ENCODE measurements at places on chromosomes 5 and 9.

DNA sequence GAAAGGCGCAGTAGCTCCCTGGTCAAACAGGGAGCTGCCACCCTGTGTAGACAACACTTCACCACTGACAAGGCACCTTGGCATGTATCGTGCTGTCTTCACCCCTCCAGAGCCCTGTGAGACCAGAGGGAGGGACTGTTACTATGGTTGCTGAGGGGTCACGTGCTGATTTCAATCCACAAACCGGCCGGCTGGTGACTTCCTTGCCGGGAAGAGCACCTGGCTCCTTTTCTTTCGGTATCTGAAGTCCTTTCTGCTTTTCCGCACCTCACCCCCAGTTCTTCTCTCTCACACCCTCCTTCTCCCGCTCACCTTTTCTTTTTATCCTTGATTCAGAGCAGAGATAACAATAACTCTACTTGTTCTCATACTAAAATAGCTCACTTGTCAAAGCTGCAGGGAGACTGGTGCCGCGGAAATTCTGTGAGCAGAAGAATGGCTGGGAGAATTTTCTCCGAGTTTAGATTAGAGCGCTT is 327.2 kb downstream of the ZSWIM6 start:
- ATAC-seq: no peak

DNA sequence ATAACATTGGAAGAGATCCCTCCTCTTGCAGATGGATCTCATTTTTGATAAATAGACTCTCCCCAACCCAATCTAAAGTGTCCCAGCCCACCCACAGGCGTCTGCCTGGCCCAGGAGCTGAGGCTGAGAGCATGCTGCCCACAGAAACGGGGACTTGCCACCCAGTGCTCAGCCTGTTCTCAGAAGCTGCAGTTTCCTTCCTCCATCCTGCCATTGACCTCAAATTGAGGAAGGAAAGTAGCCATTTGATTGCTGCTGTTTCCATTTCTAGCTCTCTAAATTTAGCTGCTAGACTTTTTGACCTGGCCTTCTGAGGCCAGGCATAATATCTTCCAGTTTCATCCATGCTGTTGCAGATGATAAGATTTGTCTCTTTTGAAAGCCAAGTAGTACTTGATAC is 31.1 kb upstream of the FRMD3 start:
- ATAC-seq: no peak

GRCh38 chr9:133657120-133657661 is 21.0 kb downstream of the DBH start:
- ATAC-seq: no peak

DNA sequence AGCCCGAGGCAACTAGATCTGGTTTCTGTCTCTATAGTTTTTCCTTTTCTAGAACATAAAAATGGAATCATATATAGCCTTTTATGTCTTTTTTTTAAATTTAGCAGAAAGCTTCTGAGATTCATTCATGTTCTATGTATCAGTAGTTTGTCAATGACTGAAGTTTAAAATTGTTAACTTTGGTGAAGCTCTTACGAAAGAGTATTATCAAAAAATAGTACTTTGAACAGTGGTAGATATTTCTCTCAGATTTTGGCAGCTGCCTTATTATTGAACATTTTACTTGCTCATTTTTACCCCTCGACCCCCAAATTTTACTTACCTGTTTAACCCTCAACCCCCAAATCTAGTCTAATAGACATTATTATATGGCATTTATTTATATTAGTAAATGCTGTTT is 10.2 kb downstream of the NIPBL start:
- no peak for ATAC-seq
